ENCODE measurements at places on chromosomes 7 and 10.

- DNase-seq = no peak
These were observed 164.6 kb downstream of the NEURL1 start for GRCh38 chr10:103658049-103658577.

DNA sequence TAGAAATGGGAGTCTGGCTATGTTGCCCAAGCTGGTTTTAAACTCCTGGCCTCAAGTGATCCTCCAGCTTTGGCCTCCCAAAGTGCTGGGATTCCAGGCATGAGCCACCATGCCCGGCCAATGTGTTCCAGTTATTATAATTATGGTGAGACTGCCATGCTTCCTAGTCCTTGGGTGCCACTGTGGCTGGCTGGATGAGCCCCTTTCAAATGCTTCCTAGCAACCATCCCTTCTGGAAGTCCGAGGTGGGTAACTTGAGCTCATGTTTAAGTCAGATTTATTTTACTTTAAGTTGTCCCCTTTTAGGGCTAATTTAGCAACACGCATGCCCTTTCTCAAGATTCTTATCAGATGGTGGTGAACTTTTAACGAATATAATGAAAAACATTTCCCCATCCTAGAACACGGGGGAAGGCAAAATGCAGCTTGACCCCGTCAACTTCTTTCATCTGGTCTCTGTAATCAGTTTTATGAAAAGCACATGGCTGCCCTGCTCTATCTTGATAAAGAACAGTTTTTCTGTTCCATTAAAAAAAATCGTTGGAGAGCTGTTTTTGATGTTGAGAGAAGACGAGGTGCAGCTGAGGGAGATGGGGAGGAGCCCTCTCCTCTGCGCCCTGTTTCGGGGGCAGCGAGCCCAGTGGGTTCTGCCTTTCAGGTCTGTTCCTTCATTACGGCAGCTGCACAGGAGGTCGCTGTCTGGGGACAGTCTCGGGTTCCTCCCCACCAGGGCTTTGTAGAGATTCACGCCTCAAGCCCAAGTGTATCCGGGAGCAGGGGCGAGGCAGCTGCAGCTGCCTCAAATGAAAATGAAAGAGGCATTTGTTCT, 61.0 kb upstream of the MKI67 start:
- peak; percentile 22 for DNase-seq

DNA sequence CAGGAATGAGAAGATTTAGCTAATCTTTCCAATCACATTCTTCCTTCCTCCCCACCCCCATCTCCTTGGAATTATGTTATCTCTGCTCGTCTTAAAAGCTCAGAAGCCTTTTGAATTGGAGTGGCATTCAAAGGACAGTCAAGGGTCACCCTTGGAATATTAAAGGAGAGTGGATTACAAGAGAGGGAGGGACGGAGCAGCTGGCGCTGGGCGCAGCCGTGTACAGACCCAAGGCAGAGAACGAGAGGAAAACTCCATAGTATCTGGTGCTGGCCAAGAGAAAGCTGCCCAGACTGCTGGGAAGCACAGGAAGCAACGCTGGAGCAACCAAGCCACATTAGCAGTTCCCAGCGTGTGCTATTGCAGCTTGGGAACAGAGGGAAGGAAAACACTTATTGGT, 95.7 kb downstream of the POU6F2 start:
- peak; percentile 22 for DNase-seq

DNA sequence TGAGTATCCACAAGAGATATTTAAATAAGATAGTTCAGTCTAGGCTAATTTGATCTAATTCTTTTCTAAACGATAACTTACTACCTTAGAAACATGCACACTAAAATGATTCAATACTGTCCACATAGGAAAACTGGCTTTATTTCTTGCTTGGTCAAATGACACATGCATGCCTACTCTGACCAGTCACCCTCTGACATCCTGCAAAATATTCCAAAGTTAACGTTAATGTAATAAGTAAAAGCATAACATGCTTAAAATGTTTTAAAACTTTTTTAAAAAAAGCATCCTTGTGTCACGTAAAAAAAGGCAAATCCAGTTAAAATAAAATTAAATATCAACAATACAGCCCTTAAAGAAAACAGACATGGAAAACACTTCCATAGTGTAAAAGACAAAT, 70.2 kb downstream of the UBE2H start:
- DNase-seq = no peak

- no peak for DNase-seq
These were observed 6.3 kb downstream of the GHRHR start for GRCh38 chr7:30970074-30970473.

DNA sequence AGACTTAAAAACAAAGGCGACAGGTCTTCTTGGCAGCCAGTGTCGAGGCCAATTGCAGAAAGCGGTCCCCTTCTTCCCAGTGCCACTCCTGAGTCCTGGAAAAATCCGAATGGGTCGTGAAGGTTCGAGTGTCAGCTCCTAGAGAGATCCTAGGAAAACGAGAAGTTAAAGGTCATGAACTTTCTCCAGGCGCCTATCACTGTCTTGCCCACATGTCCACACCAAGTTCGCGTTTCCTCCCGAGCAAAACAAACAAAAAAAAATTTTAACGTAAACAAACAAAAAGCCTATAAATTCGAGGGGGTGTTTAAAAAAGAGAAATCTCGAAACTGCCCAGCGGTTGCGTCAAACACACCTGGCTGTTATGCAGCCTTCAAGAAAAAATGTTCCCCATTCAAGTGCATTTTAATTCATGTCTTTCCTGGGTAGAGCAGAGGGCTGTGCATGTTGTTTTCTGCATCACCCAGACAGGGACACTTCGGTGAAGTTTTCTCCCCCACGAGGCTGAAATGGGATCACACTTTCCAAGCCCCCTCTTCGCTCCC, 1.5 kb downstream of the ARHGAP21 start:
- DNase-seq = peak; percentile 69

DNA sequence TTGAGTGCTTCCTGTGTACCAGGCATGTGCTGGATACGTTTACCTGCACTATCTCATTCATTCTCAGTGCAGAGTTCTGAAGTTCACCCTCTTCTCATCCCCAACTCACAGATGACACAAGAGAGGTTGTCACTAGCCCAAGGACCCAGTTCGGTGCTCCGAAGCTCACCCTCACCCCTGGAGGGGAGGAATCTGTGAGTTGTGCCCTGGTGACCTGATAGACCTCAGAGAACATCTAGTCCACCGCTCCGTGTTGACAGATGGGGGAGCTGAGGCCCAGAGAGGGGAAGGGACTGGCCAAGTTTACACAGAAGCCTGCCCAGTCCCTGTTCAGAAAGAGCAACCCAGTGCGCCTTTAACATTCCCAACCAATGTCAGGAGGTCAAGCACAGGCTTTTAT, 44.8 kb upstream of the EMX2 start:
- DNase-seq = no peak

DNA sequence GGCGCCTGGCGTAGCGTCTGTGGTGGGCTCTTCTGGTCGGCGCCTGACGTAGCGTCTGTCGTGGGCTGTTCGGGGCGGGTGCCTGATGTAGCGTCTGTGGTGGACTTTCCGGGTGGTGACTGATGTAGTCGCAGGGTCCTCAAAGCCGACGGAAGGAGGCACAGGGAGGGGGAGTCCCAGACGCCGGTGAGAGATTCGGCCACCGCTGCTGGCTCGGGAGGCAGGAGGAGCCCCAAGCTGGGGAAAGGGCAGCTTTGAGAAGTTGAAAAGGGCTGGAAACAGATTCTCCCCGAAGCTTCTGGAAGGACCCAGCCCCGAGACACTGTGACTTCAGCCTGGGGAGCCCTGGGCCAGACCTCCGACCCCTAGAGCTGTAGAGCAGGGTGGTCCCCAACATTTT, 105.7 kb downstream of the DNAJB6 start:
- DNase-seq = no peak

DNA sequence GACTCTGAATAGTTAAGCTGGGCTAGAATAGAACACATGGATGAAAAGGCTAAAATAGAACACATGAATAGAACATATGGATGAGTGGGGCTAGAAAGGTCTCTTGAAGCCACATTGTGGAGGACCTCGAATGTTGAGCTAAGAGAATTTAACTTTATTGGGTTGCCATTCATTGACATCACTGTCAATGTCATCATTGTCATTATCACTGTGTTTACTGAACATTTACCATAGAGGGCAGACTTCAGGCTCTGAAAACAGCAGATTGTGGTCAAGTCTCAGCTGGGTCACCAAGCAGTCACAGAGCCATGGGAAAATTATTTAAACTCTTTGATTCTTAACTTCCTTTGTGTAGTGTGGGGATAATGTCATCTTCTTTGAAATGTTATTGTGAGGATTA, 80.4 kb downstream of the WDFY4 start:
- DNase-seq = no peak

GRCh38 chr10:86361156-86362128, 5.2 kb downstream of the GRID1 start:
- peak; percentile 88 for DNase-seq

DNA sequence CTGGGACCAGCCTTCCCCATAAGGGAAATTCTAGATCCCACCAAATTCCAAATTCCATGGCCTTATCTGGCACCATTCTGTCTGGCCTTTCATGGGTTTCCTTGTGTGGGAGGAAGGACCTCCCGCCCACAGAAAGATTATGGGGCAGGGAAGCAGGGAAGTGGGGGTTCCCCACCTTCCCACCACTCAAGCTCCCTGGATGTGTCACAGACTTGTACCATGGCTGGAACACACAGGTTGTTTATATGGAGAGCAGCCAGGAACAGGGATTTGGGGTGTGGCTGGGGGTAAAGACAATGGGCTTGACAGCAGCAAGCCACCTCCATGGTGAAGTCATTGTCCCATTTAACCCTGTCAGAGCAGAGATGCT, 18.3 kb downstream of the UNC5B start:
- DNase-seq = no peak

GRCh38 chr10:12707461-12708185, 293.9 kb downstream of the CCDC3 start:
- peak; percentile 29 for DNase-seq

GRCh38 chr10:89371079-89371478, 6.8 kb upstream of the IFIT1B start:
- DNase-seq = no peak

- no peak for DNase-seq
These were observed 182.1 kb downstream of the FAM107B start for GRCh38 chr10:14592566-14592965.

DNA sequence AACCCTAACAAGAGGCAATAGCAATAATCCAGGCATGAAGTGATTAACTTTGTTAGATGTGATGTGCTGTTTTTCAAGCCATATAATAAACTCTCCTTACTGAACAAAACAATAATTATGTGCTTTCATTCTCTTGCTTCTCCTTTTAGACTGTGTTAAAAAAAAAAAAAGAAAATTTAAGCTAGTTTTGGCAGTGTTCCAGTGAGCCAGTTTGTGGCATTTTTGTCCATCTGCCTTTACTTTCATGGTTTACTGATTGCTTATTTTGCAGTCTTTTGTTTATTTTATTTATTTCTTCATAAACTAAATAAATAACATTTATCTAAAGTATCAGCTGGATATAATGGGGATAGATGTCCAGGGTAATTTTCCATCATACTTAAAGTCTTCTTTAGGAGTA, 625.3 kb downstream of the CNTNAP2 start:
- no peak for DNase-seq

DNA sequence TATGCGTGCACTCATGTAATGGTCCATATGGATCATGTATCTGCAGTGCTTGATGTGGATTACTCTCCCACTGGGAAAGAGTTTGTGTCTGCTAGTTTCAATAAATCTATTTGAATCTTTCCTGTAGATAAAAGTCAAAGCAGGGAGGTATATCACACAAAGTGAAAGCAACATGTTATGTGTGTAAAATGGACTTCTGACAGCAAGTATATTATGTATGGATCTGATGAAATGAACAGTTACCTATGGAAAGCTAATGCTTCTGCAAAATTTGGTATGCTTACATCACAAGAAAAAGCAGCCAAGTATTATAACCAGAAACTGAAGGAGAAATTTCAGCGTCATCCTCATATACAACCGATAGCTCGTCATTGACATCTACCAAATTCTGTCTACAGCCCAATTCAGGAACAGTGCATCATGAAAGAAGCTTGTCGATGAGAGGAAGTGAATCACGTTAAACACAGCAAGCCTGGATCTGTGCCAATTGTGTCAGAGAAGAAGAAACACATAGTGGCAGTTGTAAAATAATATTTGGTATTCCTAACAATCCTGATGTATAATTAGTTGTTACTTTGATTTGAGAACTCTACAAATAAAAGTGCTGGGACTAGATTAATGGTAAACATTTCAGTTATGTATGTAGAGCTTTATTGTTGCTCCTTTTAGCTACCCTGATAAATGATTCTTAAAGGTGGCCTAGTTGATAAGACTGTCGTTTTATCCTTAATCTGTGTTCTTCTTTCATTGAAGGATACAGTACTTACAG, 14.2 kb upstream of the SYPL1 start:
- DNase-seq = peak; percentile 22

GRCh38 chr7:149494738-149495368, 2.8 kb downstream of the ZNF746 start:
- DNase-seq = peak; percentile 30

DNA sequence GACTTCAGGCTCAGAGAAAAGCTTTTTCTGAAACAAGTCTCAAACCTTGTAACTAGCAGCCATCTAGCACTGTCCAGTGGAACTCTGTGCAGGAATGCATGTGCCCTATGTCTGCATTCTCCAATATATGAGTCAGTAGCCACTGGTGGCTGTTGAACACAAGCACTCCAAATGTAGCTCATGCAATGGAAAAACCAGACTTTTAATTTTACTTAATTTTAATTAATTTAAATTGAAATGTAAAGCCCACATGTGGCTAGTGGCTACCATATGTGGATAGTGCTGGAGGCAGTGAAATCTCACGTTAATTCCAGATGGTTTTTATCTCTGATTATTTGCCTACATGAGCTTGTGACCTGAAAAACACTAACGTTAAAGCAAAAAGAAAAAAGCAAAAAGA, 225.1 kb downstream of the GATA3 start:
- no peak for DNase-seq

DNA sequence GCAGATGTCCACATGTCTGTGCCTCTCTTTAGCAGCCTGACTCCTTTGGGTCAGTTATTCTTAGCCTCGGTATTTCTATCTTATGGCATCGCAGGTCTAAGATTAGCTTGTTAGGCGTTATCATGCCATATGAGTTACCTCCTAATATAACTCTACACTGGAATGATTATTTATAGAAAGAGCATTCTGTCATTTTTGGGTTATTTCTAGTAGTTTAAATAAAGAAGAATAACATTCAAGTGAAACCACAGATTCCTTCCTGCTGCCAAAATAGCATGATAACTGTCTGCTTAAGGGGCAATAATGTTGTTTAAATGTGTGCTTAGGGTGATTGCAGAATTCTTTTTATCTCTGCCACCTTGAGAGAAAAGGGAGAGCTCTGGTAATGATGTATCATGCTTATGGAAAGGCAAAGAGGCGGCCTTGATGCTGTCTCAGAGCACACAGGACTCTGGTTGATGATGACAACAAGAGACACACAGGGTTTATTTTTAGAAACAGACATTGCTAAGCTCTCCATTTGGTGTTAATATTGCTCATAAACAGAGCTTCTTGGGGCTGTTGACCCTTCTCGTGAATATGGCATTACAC, 10.4 kb downstream of the HDAC9 start:
- DNase-seq = peak; percentile 40

- DNase-seq = peak; percentile 42
These were observed 95.0 kb downstream of the CNOT4 start for GRCh38 chr7:135414850-135415439.

All from pons (tissue), 1 donor.